Foreskin fibroblast (primary cell): ENCODE measurements at places on chromosomes 7 and 10.
A peak's percentile ranks its signal among the peaks of the same experiment; 100 is the strongest.

DNA sequence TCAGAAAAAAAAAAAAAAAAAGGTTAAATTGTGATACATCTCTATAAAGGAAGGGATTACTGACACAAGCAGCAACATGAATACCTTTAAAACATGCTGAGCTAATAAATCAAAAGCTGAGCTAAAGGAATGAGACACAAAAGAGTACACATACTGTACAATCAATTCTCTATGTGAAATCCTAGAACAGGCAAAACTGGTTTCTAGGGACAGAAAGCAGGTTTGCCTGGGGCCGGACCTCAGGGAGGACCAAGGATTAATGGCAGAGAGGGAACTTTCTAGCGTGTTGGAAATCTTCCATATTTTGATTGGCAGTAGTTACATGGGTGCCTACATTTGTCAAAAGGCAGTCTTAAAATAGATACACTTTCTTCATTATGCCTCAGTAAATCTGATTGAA, 52.5 kb downstream of the KLRG2 start:
- DNase-seq = no peak

- DNase-seq = peak; percentile 20
Measured at GRCh38 chr7:90686146-90686545, 90.0 kb downstream of the CDK14 start.

DNA sequence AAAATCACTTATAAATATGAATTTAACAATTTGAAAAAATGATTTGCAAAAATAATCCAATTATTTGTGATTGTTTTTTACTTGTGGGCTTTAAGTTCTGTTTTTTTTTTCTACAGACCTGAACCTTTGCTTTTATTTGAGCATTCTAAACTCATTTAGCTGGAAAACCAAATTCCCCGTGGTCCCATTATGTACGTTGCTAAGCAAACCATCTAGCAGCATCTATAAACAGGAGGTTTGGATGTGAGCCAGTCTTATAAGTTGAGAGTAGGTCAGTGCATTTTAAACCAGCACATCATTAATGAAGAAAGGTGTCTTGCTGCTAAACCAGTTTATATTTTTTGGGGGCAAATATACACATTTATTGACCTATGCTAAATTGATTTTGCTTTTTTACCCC, 77.3 kb downstream of the LRRN3 start:
- DNase-seq = no peak

DNA sequence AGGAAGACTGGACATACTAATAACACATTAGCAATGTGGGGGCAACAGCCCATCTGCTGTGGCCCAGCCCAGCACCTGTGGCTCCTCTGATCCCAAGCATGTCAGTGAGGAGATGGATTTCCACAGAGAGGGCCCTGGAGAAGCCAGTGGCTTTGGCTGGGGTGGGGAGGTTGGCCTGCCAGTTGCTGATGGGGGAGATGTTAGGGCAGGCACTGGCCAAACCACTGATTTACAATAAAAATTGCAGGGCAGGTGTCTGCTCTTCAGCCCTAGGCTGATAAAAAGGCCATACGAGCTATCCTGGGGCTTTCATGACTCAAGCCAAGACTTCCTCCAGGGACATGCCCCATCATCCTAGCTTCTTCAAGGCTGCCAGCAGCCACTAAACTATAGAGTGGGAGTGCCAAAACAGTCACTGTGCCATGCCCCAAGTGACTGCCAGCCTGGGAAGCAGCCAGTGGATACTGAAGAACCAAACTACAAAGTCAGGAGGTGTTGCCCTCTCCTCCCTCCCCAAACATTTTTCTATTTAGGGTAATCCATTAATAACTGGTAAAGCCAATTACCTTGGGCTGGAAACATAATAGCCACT, 37.8 kb downstream of the DPCD start:
- no peak for DNase-seq
